ENCODE measurements at places on chromosomes 11 and 22.

DNA sequence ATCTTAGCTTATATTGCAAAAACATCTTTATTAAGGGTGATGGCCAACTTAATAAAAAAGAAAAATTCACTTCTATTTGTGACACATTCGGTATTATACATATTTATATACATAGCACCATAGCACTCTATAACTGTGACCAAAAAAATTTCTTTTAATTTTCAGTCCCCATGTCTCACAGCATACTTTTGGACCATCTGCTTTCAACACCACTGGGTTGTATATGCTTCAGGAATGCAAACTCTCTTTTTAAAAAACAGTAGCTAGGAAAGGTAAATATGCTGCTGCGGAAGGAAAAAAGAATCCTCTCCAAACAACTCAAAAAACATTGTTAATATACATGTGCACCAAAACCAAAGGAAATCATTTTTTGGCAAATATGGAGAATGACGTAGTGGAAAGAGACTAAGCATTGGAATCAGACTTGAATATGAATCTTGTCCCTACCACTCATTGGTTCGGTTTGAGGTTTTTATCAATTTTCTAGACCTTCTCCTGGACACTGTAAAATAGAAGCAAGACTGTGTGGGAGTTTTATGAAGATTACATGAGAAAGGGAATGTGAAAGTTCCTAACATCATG, 227.9 kb downstream of the BLID start:
- DNase-seq = no peak

DNA sequence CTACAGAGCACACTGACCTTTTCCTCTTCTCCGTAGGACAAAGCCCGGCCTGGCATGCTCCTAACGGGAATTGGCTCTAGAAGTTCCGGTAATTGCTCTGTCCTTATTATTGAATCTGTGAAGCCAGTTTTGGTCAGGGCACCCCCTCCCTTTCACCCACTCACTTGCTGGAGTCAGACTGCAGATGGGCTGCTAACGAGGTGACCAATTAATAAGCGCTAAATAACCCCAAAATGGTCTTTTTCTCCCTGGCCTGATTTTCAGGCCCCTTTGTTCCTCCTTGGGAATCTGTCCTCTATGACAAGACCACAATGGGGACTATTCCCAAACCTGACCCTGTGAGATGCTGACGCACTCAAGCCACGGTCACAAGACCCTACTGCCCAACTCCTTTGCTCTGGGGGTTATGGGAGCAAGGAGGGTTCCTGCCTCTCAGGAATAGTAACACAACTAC, 610.0 kb upstream of the CADM1 start:
- no peak for DNase-seq

DNA sequence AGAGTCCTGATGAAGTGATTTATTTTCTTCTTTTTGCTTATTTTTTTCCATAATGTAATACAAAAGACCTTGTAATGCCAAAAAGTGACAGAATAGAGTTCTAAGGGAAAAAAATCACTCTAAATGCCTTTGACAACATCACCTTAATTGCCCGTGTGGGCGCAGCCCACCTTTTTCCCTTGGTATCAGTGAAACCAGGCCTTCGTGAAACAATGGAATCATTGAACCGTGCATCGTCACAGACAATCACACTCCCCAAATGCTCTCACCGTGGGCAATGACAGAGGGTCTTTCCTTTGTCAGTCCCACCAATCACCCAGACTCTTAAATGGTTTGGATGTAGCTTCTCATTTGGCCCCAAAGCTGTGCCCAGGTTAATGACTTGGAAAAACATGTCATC, 9.6 kb upstream of the SLC6A5 start:
- DNase-seq = no peak

GRCh38 chr11:32052215-32052614, 38.7 kb upstream of the RCN1 start:
- DNase-seq = peak; percentile 73

- no peak for DNase-seq
Observed at GRCh38 chr11:65887723-65888162, 528 bp downstream of the FIBP start.

- DNase-seq = no peak
Observed at GRCh38 chr11:105757107-105757506, 147.2 kb downstream of the GRIA4 start.

DNA sequence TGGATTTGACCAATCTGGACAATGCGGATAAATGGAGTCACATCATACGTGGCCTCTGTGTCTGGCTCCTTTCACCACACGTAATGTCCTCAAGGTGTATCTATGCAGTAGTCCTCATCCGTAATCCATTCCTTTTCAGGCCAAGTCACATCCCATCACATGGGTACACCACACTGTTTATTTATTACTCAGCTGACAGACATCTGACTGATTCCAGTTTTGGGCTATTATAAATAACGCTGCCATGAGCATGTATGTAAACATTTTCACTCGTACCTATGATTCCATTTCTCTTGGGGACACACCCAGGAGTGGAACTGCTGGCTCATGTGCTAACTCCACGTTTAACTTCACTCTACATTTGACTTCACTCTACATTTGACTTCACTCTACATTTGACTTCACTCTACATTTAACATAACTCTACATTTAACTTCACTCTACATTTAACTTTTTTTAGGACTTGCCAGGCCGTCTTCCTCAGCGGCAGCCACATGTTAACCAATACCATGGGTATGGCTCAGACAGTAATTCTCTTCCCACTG, 52.1 kb downstream of the SHANK2 start:
- no peak for DNase-seq

DNA sequence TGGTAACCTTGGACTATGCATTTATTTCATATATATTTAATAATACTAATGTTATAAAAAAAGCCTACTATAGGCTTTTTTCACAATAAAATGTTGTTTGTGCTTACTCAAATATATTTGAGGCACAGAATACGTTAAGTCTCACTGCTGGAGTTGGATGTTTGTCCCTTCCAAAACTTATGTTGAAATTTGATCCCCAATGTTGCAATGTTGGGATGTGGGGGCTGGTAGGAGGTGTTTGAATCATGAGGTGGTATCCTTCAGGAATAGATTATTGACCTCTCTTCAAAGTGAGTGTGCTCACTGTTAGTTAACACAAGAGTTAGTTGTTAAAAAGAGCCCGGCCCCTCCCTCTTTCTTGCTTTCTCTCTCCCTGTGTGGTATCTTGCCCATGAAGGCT, 1295.9 kb downstream of the JRKL start:
- DNase-seq = peak; percentile 22

DNA sequence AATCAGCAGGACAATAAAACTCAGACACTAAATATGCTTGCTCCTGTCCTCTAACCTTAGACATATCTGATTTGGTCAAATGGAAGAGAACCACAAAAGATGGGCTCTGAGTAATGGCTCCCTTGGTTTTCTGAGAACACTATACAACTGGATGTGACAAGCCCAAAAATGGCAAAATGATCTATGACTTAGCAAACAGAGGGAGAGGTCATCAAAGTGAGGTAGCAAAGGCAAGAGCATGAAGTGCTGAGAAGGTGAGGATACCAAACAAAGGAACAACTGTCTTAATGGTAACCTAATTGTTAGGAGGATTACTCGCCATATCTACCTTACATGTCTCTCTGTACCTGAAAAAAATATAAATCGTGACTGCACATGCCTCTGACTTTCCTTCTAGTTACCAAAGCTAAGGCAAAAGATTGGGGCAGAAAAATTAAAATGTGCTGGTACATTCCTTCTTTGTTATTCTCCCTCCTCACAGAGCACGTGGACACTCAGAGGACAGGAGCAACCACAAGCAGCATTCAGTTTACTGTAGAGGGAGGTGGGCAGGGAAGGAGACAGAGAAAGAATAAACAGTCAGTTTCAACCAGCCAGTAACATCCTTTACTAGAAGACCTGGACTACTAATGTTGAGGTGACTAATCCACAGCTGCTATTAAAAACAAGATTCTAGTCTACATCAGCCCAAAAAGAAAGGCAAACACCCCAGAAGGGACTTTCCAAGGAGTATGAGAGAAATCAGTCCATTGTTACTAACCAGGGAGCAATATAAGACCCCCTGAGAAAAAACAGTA, 88.8 kb downstream of the AMBRA1 start:
- peak; percentile 64 for DNase-seq

DNA sequence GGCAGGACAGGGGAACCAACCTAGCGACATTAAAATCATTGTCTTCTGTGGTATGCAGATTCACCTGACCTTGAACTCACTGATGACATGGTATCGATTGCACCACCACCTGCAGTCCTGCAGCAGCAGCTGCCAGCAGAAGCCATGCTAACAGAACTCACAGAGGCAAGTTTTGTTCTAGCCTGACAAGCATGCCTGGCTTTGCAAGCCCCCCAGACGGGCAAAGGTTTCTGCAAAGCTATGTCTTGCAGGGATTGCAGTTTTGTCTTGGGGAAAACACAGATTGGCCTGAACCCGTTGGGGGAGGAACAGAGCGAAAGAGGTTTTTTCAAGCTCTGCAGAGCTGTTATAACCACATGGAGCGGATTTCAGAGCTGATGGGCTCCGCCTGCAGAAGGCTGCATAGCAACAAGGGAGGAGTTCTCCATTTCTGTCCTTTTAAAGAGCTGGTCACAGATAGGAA, 221.0 kb downstream of the HIPK3 start:
- DNase-seq = no peak

- DNase-seq = no peak
Observed at GRCh38 chr11:115221461-115222069, 282.6 kb downstream of the CADM1 start.

DNA sequence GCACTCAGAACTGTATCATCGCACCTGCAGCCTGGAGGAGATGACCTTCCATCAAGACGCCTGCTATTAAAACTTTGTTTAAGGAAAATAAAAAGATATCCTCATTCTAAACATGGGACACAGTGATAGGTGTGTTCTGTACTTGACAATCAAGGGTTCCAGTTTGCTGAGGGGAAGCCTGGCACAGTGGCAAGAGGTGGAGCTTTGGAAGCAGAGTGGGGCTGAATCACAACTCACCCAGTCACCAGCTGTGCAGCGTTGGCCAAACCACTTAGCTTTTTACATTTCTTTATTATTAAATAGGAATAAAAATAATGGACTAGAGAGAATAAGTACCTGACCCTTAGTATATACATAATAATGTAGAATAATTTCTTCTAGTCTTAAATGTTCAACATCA, 220.7 kb downstream of the TENM4 start:
- no peak for DNase-seq

DNA sequence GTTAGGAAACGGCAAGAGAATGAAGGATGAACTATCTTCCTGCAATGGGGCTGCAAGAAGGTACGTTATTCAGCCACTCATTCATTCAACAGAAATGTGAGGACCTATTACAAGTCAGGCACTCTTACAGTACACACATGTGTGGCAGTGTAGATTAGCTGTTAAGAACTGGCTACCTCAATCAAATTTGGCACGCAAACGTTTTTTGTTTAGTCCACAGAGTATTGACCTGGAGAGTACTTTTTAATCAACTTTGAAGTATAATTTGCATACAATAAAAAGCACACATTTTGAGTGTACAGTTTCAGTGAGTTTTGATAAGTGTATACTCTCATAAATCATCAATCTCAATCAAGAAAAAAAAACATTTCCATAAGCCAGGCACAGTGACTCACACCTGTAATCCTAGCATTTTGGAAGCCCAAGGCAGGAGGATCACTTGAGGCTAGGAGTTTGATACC, 24.2 kb downstream of the MRTFA start:
- DNase-seq = no peak

- DNase-seq = peak; percentile 94
Observed at GRCh38 chr22:24683691-24684090, 80.7 kb downstream of the GGT1 start.

GRCh38 chr11:86162239-86162638, 82.3 kb upstream of the EED start:
- DNase-seq = peak; percentile 89

DNA sequence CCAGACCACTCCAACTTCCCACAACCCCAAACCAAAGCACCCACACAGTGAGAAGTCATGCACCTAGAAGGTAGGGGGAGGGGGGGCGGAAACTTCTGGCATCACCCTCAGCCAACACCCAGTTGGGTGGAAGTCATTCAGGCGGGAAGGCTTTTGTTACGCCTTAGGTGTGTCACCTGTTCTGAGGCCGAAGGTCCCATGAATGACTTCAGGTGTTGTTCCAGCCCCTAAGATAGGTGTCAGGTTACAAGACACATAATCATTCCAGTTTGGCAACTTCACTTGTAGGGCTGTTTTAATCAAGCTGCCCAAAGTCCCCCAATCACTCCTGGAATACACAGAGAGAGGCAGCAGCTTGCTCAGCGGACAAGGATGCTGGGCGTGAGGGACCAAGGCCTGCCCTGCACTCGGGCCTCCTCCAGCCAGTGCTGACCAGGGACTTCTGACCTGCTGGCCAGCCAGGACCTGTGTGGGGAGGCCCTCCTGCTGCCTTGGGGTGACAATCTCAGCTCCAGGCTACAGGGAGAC, at the start of gene TMPRSS4:
Gene TMPRSS4 (plus strand): TSS at position 325 of the 528 bp plus-strand sequence. CDS start 225 bp downstream, outside the sequence.
- no peak for DNase-seq

GRCh38 chr11:114263513-114264170, 32.6 kb upstream of the NNMT start:
- DNase-seq = peak; percentile 42

DNA sequence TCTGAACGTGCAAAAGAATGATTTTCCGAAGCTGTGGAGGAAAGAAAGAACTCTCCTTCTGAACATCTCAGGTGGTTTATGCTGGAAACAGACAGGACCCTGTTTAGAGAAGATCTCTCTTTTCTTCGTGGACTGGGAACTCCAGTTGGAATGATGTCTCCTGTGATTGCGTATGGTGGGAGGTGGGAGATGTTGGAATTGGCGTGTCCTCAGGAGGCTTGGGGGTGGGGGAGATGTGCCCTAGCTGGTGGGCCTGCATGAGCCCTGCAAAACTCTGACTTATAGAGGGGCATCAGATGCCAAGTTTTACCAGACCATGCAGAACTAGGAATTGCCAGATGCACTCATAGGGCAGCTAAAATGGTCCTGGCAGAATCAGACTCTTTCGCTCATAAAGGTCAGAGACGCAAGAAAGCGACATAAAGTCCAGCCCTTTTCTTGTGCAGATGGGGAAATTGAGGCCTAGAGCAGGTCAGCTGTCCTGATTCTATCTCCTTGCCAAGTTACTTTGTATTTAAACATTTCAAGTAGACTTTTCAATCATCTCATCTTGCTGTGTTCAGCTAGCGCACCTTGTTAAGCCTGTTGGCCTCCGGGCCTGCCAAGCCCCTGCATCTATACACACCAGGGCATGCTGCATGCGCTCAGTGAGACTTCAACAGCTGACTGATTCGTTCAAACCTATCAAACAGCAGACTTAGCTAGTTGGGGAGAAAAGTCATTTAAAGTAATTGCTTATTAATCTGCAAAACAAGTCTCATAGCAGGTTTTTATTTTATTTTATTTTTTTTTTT, 34.2 kb upstream of the EHF start:
- DNase-seq = no peak
